ENCODE measurements at places on chromosomes 6 and 20.

DNA sequence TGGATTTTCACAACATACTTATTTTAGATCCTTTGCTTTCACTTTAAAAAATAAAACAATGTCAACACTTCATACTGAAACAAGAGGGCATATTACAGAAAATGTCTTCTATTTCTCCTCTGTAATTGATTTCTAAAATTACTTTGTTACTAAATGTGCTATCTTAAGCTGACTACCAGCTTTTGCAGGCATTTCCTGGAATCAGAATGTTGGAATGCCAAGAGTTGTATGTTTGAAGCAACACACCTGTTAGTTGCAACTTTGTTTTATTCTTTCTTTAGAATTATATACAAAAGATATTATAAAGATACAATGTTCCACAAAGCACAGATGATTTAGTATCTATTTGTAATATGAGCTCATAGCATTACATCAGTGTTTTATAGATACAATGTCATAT is 62.5 kb upstream of the TMEM170B start:
- no peak for DNase-seq

- DNase-seq: no peak
These were observed 356.6 kb upstream of the RSPO3 start for GRCh38 chr6:126761854-126762253.

- no peak for DNase-seq
These were observed 40.6 kb downstream of the SPATA2 start for GRCh38 chr20:49874696-49875095.

- DNase-seq: no peak
These were observed 23.0 kb downstream of the CEP57L1 start for GRCh38 chr6:109118337-109118736.

DNA sequence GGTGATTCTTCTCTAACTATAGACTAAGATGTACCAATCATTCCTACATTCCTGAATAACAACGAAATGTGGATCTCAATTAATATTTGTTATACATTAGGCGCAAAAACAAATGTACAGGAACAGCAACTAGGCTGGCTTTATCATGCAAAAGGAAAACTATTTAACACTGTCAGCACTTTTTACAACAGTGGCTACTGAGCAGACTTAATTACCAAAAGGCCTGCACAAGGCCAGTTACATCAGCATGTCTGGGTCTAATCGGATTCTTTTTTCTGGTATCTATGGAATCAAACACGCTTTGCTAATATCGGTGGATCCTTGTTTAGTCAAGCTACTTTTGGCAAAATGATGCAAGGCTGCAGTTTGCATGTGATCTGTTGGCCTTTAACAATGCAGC is 176.5 kb downstream of the UBE3D start:
- no peak for DNase-seq

DNA sequence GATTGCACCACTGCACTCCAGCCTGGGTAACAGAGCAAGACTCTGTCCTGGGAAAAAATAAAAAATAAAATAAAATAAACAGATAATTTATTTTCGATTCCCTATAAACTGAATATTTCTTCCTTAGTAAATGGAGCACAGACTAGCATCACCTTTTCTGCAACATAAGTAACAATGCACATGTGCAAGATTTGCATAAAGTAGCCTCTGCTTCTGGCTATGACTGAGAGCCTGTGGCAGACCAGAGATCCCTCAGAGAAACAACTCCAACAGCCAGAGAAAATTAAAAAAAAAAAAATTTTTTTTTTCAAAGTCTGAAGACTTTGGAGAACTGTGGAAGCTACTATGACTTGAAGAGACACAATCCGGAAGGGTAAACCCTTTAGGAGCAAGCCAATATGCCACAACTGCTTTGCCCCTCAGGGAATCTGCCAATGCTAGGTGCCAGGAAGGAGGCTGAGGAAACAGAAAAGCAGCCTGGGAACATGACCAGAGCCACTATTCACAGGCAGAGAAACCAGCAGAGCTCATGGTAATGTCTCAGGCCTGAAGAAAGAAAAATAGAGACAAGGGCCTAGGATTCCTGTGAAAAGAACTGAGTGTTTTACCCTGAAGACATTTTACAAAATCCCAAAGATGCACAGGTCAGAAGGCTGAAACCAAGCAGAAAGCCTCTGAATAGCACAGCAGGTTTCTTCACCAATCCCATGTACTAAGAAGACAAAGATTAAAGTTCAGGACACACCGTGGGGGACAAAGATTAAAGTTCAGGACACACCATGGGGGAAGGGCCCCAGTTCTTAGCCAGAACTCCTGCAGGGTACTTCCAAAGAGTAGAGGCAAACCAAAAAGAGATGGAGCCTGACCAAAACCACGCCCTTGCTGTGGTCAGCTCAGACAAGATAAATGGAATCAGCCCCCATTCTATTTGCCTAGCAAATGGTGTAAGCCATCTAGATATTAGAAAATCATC is 25.8 kb downstream of the B4GALT5 start:
- no peak for DNase-seq

GRCh38 chr20:12074111-12074655 is 156.5 kb downstream of the BTBD3 start:
- no peak for DNase-seq

DNA sequence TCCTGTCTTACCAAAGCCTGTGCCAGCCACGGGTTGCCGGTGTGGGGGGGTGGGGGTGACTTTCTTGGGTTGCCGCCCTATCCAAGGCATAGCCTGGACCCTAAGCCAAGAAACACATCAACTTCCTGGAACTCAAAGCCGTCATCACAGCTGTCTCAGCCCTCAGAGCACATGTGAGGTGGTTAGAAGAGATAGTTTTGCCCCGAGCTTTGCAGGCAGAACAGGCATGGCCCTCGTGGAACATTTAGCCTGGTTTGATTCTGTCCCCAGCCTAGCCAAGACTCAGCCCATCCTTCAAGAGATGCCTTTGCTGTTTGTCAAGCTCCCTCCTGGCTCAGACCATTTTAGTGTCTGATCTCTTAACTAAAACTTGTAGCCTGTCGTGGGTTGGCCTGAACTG is 64.9 kb downstream of the RREB1 start:
- DNase-seq: no peak

- no peak for DNase-seq
These were observed 600.5 kb upstream of the EYS start for GRCh38 chr6:66307490-66307889.
